HL-60 (cell line): ENCODE measurements at places on chromosomes 7 and 10.
A peak's percentile ranks its signal among the peaks of the same experiment; 100 is the strongest.

DNA sequence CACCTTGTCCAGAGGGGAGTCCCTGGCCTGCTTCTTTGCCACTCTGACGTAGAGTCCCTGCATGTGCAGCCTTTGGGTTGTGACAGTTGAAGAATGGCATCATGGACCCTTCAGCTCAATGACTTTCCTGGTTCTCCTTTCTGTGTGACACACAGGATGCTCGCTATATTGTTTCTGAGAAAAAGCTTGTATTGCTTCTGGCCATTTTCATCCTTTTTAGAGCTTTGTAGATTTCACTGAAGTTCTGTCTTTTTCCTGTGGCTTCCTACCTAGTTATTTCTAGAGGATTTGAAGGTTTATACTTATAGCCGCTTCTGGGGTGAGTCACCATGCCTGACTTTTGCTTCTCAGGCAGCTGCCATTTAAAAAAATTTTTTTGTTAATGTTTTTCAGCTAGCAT lies 27.0 kb downstream of the SND1 start:
- no peak for DNase-seq

DNA sequence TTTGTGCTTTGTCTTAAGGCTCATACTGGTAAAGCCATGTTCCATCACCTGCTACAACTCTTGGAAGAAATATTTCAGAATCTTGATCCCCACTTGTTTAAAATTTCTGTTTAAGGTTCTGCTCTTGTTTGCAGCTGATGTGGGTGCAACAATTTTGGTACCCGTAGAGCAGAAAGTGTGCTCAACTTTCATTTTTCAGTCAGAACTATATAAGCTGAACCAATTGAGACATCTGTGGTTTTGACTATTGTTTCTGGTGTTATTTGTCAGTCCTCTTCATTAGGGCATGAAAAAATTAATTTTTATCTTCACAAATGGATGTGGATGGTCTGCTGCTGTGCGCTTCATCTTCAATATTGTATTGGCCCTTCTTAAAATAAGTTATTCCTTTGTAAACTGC lies 10.9 kb downstream of the MGAM start:
- no peak for DNase-seq

GRCh38 chr10:96414303-96414702 lies 55.5 kb upstream of the OPALIN start:
- DNase-seq: no peak

GRCh38 chr7:105940109-105940508 lies 23.0 kb upstream of the CDHR3 start:
- no peak for DNase-seq

DNA sequence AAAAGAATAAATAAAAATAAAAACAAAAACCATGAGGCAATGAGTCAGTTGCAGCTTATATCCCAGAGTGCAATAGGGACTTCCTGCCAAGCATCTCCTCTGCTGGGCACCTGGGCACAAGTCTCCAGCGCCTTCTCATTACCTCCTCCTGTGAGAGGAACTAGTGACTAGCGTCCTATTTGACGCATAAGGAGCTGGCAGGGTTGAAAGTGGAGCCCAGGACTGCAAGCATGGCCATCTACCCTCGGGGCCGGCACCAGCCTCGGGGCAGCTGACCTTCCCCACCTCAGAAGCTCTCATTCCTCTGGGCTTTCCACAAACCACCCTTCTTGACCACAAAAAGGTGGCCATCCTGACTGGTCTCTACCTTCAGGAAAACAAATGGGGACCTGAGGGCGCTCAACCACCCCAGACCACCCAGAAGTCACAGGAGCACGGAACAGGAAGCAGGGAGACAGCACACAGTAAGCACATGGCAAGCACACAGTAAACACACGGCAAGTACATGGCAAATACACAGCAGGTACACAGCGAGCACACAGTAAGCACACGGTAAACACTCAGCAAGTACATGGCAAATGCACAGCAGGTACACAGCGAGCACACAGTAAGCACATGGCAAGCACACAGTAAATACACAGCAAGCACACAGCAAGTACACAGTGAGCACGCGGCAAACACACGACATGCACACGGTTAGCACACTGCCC lies 19.1 kb downstream of the CTBP2 start:
- DNase-seq: no peak

DNA sequence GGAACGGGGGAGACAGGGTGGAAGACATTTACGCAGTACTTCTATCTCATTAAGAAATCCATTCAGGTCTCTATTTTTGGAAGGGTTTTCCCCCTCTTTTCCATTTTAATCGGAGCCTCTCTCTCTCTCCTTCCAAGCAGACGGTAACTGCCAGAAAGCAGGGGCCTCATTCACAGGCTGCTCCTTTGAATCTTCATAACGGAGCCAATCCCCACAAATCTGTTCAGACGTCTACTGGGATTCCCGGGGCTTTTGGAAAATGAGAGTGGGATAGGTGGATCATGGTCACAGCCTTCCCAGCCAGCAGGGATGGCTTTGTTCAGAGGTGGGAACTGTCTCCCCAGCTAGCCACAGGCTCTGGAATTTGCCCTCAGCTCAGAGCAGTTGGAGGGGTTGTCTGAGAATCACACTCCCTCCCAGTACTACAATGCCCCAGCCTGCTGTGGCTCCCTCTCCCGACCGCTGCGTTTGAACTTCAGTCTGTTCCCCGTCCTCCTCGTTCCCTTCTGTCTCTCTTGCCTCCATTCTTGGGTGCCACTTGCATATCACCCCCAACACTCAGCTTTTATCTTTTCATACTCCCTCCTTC lies 413.6 kb downstream of the PLXNA4 start:
- no peak for DNase-seq

DNA sequence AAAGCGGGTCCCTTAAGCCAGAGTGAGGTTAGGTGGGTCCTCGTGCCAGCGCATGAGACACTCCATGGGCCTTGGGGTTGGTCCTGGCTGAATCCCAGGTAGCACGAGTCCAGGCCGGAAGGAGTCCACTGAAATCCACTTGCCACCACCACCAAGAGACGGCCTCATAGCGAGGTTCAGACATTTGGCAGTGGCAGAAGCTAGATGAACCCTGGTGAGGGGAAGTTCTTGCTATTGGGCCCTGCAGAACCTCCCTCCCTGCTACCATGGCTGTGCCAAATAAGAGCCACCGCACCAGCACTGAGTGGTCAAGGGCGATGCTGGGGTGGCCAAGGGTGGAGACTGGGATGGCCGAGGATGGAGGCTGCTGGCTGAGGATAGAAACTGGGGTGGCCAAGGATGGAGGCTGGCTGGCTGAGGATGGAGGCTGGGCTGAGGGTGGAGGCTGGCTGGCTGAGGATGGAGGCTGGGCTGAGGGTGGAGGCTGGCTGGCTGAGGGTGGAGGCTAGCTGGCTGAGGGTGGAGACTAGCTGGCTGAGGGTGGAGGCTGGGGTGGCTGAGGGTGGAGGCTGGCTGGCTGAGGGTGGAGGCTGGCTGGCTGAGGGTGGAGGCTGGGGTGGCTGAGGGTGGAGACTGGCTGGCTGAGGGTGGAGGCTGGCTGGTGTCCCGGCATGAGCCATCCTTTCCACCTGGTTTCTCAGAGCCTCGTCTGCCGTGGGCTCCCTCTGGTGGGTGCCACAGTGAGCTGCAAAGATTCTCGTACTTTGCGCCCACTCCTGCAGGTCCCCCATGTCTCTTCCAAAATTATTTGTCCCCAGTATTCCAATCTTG lies 88.2 kb downstream of the ELFN1 start:
- DNase-seq: no peak

DNA sequence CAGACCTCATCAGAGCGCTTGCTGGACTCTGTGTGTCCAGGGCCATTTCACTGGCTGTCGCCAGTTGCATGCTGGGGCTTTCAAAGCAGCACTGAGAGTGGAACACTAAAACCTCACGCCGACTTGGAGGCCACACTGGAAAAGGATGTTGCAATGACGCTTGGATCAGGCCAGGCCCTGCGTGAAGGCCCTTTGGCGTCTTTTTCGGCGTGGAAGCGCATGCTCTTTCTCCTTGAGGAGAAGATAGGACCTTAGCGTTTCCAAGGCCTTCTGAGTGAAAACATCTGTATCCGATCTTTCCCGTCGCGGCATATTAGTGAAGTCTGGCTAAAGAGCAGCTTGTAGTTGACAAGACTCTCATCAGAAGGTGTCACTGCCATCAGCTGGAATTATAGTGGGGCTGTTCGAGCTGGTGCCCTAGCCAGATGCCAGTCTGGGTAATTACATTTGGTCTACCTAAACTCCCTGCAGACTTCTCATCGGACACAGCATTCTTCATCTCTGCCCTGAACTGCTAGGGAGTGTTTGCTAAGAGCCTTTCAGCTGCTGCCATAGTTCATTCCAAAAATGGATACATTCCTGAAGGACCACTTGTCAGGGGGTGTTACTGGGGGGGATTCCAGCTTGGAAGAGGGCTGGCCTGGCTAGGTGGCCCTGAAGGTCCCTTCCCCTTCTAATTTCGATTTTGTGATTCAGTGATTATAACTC lies 167.7 kb upstream of the TCF7L2 start:
- no peak for DNase-seq

GRCh38 chr7:158030071-158030470 lies 557.6 kb downstream of the PTPRN2 start:
- DNase-seq: no peak

- no peak for DNase-seq
Measured at GRCh38 chr10:34908481-34908880, 93.4 kb upstream of the PARD3 start.

- no peak for DNase-seq
Measured at GRCh38 chr7:31049005-31049765, 2.9 kb upstream of the ADCYAP1R1 start.

- no peak for DNase-seq
Measured at GRCh38 chr10:3143791-3144434, 28.7 kb downstream of the PITRM1 start.

DNA sequence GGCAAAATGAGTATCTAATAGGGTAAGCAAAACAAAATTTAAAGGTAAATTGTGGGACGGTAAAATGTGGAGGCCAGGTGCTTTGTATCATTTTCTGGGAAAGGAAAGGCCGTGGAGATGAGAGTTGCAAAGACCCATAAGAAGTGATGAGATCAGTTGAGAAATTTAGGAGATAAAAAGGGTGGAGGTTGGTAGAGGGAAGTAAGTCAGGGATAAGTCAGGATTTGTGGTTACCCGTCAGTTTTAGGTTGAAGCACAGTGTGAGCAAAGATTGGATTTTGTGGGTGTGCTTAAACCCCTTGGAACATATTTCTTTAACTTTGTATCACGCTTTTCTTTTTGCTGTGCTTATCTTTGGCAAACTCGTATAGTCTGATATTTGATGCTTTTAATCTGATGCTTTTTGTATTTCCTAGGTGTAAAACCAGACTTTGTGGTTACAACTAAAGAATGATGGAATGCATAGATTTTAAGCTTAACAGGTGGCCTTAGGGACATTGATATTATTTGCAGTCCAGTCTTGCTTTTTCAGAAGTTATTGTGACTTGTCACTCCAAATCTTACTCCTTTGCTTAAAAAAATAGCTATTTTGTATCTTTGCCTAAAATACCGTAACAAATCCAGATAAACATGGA lies 1.2 kb downstream of the BTRC start:
- no peak for DNase-seq

- DNase-seq: no peak
Measured at GRCh38 chr7:47337531-47337930, 244.4 kb downstream of the TNS3 start.

DNA sequence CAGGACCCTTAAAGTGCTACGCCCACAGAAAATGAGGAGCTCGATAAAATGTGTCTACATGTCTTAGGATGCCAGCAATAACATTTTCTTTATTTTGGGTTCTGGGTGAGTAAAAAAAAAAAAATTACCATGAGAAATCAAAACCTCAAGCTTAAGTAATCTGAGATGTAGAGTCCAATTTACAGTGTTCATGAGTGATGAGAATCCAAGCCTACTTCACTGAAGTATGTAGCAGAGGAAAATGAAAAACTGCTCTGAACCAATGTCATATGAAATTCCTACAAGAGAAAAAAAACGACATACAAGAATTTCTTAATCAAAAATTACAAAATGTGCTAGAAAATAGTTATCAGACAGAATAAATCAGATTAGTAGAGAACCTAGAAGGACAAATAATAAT lies 274.4 kb downstream of the HTR7 start:
- DNase-seq: no peak

- DNase-seq: peak; percentile 2
Measured at GRCh38 chr7:136405931-136406777, 429.0 kb upstream of the MTPN start.

DNA sequence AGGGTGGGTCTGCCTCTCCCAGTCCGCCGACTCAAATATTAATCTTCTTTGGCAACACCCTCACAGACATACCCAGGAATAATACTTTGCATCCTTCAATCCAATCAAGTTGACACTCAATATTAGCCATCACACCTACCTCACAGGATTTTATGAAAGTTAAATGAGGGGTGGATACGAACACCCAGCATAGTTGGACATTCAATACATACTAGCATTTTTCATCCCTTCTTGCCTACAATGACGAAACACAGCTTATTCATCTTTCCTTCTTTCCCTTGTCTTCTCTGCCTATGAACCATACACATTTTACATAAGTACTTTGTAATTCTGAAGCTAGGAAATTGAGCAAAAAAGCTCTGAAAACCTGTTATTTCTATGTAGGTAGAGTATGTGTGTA lies 48.5 kb downstream of the EMX2 start:
- DNase-seq: no peak

DNA sequence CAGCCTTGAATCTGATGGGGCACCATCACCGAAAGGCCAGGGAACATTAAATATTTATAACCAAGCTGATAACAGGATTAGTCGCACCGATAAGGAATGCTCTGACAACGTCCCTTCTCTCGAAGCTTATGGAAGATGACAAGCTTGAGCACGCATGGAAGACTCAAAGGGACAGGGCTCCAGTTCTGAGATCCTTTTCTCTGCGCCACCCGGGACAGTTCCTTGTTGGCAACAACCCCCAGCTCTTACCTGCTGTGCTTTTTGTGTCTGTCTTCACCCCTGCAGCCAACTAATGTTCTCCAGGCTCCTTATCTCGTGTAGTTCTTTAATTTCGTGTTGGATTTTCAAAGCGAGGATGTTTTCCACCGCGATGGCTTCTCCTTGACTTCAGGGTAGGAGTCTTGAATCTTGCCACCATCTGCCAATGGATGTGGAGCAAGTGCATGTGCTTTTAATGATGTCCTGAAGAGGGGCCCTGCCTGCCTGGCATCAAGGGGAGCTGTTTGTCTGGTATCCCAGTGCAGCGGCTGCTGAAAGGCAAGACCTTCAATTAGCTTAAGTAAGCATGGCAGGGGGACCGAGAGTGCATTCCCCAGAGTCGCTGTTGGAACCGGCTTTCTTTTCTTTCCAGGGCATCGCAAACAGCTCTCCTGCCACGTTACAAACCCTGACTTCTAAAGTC lies 354 bp upstream of the FERD3L start:
- no peak for DNase-seq

DNA sequence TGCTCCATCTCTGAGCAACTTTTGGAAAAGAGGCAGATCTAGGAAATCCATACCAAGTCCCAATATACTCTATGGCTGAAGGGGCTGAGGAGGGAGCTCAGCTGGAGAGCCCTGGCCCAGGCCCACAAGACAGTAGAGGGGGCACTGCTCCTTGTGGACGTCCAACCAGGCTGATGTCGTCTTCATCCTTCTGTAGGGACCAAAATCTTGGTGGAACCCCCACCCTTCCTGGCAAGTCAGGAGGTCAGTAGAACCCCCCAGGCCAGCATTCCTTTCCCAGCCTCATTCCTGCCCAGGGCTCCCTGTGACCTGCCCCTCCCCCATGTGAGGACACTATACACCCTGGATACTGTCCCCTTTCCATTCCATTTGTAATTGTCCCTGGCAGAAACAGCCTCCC lies 152.0 kb downstream of the PLXNA4 start:
- DNase-seq: no peak
